Effector memory CD4-positive, alpha-beta T cell (primary cell): ENCODE measurements at places on chromosomes 6 and 20.

- DNase-seq, result no peak
- peaks cover 1% of the 10 kb centered on the region for H3K36me3 ChIP-seq
- no peak overlapping the region for H3K27ac ChIP-seq
- H3K4me1 ChIP-seq, result peaks cover 69% of the 10 kb centered on the region
- no peaks in the 10 kb centered on the region for H3K27me3 ChIP-seq
These were observed 15.2 kb downstream of the TAB2 start for GRCh38 chr6:149332602-149333265.

GRCh38 chr6:95511404-95511803 is 65.9 kb upstream of the MANEA start:
- H3K36me3 ChIP-seq, result no peaks in the 10 kb centered on the region
- no peak overlapping the region for H3K27ac ChIP-seq
- H3K4me1 ChIP-seq, result no peaks in the 10 kb centered on the region
- H3K27me3 ChIP-seq, result no peaks in the 10 kb centered on the region

DNA sequence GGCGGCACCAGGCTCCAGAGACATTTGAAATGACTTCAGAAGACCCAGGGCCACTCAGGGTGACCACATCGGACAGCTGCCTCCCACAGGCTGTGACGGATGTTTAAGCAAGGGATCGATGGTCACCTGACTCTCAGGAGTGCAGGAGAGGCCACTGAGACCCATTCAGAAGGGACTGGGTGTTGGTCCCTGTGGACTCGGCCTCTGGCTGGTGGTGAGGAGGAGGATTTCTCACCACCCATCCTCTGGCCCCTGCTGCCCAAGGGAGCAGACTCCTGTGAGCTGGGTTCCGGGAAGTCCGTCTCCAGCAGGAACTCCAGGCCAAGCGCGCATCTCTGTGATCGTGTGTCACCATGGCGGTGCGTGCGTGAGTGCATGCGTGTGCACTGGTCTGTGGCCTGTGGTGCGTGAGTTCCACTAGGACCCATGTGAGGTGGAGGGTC is 25.5 kb downstream of the NPEPL1 start:
- H3K27me3 ChIP-seq, result peaks cover 6% of the 10 kb centered on the region
- no peak overlapping the region for H3K4me3 ChIP-seq
- no peaks in the 10 kb centered on the region for H3K36me3 ChIP-seq
- H3K27ac ChIP-seq, result no peak overlapping the region

- H3K27me3 ChIP-seq, result no peaks in the 10 kb centered on the region
- no peaks in the 10 kb centered on the region for H3K36me3 ChIP-seq
- H3K4me1 ChIP-seq, result no peaks in the 10 kb centered on the region
- H3K27ac ChIP-seq, result no peak overlapping the region
- no peak for DNase-seq
These were observed 208.0 kb downstream of the FARS2 start for GRCh38 chr6:5469101-5469846.

DNA sequence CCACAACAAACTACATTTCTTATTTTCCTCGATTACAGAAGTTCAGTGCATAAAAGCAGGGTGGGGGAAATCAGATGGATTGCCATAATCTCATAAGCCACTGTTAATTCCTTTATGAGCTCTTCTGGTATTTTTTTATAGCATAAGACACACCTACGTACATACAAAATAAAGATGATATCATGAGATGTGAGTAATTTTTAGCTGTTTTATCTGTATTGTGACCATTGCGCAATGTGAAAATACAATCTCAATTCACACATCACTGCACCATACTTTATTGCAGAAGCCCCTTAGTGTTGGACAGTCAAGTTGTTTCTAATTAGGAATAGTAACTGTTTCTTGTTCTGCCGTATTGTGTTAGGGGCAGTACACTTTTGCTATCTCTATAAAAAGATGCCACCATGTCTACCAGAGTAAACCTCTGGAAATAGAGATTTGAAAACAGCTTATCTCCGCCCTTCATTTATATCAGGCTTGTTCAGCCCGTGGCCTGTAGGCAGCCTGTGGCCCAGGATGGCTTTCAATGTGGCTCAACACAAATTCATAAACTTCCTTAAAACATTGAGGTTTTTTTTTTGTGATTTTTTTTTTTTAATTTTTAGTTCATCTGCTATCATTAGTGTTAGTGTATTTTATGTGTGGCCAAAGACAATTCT is 90.4 kb downstream of the FARS2 start:
- no peak overlapping the region for H3K4me3 ChIP-seq
- no peaks in the 10 kb centered on the region for H3K36me3 ChIP-seq
- H3K27me3 ChIP-seq, result no peaks in the 10 kb centered on the region
- H3K4me1 ChIP-seq, result peaks cover 4% of the 10 kb centered on the region

DNA sequence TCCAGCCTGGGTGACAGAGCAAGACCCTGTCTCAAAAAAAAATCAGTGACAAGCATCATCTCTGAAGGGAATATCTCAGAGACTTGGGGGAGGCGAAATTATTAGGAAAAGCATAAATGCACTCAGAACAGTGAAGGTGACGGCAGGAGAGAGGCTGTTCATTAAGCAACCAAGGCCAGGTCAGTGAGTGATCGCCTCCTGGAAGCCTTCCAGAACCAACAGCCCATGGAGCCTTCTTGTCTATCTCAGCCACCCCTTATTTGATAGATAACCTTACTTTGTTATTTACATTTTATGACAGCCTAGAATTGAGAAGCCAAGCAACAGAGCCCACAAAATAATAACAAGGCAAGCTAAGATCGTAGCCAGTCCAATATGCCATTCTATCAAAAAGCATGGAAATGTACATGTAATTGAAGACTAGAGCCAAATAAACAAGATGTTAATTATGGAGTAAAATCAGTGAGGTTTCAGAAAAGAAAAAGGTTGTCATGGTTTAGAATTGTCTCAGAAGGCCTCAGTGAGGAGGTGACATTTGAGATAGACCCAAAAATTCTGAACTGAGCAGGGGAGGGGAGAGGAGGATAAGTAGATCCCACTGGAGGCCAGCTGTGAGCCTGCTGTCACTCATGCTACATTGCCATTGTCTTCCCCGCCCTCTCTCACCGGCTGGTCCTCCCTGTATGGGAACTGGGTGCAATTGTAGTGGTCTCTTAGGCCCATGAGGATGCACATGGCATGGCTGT is 17.8 kb downstream of the BNIP5 start:
- no peak overlapping the region for H3K4me3 ChIP-seq
- no peaks in the 10 kb centered on the region for H3K36me3 ChIP-seq
- DNase-seq, result no peak
- H3K4me1 ChIP-seq, result no peaks in the 10 kb centered on the region
- no peak overlapping the region for H3K27ac ChIP-seq
- H3K27me3 ChIP-seq, result no peaks in the 10 kb centered on the region

DNA sequence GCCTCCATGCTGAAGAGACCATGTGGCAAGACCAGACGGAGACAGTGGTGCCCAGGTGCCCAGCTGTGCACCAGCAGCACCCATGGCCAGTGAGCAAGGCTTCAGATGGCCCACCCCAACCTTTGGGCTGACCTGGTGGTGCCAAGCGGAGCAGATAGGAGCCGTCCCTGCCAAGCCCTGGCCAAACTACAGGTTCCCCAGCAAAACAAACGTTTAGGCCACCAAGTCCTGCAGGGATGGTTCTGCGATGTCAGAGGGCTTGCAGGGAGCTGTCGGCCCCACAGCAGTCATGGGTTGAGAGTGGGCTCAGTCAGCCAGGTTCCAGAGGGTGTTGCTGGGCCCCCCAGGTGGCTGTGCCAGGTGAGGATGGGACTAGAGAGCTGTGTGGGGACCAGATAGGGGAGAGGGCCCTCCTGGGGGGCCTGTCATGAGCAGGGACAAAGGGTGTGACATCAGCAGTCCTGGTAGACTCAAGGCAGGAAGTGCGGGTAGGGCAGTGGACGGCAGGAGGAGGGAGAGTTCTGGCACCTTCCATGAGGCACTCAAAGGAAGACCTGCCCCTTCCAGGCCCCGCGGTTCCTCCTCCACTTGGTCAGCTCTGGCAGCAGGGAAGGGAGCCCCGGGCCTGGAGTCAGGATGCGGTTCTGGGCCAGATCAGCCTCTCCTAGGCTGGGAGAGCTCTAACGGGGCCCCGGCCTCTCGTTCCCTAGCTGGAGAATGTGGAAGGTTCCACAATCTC is 342.4 kb downstream of the ZFAND3 start:
- H3K27me3 ChIP-seq, result no peaks in the 10 kb centered on the region
- H3K27ac ChIP-seq, result no peak overlapping the region
- H3K4me1 ChIP-seq, result no peaks in the 10 kb centered on the region
- no peak for DNase-seq
- no peak overlapping the region for H3K4me3 ChIP-seq
- no peaks in the 10 kb centered on the region for H3K36me3 ChIP-seq

DNA sequence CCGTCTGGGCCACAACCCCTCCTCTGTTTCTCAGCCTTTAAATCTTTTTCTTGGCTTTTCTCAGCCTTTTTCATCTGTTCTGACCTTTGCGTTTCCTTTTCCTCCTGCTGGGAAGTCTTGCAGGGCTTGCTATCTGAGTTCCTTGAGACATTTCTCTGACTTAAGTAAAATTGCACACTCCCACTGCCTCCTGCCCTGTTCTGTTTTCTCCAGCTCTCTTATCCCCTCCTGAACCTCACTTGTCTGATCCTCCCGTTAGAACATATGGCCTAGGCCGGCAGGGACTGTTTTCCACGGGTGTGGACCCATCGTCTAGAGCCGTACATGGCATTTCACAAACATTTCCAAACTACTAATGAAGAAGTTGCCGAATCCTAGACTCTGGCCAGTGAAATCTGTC is 63.0 kb downstream of the ARID1B start:
- no peaks in the 10 kb centered on the region for H3K4me1 ChIP-seq
- DNase-seq, result no peak
- no peak overlapping the region for H3K27ac ChIP-seq

DNA sequence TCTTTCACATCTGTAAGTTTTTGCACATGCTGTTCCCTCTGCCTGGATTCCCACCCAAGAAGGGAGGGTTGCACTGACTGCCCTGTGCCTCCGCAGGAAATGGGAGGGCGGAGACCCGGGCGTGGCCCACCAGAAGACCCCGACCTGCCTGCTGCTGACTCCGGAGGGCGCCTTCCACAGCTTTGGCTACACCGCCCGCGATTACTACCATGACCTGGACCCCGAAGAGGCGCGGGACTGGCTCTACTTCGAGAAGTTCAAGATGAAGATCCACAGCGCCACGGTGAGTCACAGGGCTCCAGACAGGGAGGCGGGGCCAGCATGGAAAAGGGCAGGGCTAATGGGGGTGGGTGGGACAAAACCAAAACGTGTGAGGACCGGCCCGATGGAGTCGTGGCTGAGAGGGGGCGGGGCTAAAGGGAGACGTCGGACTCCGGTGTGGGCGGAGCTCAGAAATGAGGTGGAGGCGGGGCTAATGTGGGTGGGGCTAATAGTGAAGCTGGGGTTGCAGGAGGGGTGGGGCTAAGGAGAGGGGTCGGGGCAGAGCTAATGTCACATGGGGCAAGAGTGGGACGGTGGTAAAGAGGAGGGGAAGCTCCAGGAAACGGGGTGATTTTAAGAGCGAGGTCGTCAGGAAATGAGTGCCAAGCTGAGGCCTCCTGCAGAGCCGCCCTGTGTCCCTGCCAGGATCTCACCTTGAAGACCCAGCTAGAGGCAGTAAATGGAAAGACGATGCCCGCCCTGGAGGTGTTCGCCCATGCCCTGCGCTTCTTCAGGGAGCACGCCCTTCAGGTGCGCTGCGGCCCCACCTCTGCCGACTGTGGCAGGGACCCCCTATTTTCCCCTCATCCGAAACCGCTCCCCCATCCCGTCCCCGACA is 12.6 kb downstream of the HSPA12B start:
- H3K27ac ChIP-seq, result no peak overlapping the region
- no peaks in the 10 kb centered on the region for H3K36me3 ChIP-seq
- DNase-seq, result peak; percentile 73
- no peak overlapping the region for H3K4me3 ChIP-seq
- no peaks in the 10 kb centered on the region for H3K27me3 ChIP-seq

GRCh38 chr20:57747861-57748481 is 38.2 kb upstream of the PMEPA1 start:
- H3K36me3 ChIP-seq, result no peaks in the 10 kb centered on the region
- H3K4me1 ChIP-seq, result peaks cover 8% of the 10 kb centered on the region
- H3K27me3 ChIP-seq, result no peaks in the 10 kb centered on the region
